ENCODE measurements at places on chromosomes 11 and 22.

DNA sequence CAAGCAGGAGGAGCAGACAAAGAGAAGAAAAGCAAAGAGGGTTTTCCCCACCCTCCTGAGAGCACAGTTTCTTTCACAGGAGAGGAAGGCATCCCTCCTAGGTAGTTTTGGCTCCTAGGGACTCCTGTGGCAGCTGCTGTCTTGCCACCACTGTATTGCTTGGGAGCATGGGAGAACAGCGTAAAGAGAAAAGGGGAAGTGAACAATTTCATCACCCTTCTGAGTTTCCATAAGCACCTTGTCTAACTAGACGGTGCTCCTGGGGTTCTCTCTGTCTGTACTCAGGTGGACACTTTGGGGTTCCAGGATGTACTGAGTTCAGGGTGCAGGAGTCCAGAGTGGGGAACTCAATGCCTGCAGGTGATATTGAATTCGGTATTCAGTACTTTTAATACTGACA lies 1430.5 kb downstream of the TBC1D22A start:
- no peak for DNase-seq

- peak; percentile 21 for DNase-seq
Observed at GRCh38 chr22:20922141-20922751, 5.0 kb downstream of the CRKL start.

- no peak for DNase-seq
Observed at GRCh38 chr22:32309585-32310251, 47.9 kb upstream of the RFPL3 start.

- DNase-seq, result no peak
Observed at GRCh38 chr22:37655252-37655563, 3.3 kb upstream of the PDXP start.

DNA sequence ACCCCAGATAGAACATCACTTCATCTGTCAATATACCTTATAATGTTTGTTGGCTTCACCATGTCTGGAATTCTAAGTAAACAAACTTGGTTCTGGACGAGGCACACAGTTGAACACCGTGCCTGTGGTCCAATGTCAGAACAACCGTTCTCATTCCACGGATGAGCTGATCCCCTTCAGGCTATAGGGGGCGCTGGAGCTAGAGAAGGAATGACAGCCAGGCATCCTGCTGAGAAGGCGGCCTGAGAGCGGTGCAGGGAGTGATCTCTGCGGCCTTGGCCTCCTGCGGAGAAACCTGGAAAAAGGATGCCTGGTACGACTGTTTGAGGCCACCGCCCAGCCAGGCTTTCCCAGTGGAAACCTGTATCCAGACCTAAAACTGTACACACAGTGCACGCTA lies 48.7 kb downstream of the FDX1 start:
- DNase-seq, result peak; percentile 3

DNA sequence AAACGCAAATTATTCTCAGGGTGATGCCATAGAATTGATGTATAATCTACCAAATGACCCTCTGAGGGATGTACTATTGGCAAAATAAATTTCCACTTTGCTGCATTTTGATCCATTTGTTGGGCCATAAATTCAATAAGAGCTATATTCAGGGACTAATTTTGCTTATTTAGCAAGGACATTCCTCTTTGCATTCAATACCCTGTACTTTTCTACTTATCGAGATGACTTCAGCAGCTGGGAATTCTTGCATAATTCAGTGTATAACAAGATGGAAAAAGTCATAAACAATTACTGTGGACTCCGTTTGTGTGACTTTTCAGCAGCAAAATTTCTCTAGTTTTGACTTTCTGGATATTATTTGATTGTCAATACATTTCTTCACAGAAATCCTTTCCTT lies 744.7 kb upstream of the CCDC179 start:
- no peak for DNase-seq

GRCh38 chr22:17569971-17570511 lies 6.7 kb downstream of the SLC25A18 start:
- no peak for DNase-seq

Data from erythroblast (primary cell).